ENCODE measurements at places on chromosomes 12 and 14.
A peak's percentile ranks its signal among the peaks of the same experiment; 100 is the strongest.

DNA sequence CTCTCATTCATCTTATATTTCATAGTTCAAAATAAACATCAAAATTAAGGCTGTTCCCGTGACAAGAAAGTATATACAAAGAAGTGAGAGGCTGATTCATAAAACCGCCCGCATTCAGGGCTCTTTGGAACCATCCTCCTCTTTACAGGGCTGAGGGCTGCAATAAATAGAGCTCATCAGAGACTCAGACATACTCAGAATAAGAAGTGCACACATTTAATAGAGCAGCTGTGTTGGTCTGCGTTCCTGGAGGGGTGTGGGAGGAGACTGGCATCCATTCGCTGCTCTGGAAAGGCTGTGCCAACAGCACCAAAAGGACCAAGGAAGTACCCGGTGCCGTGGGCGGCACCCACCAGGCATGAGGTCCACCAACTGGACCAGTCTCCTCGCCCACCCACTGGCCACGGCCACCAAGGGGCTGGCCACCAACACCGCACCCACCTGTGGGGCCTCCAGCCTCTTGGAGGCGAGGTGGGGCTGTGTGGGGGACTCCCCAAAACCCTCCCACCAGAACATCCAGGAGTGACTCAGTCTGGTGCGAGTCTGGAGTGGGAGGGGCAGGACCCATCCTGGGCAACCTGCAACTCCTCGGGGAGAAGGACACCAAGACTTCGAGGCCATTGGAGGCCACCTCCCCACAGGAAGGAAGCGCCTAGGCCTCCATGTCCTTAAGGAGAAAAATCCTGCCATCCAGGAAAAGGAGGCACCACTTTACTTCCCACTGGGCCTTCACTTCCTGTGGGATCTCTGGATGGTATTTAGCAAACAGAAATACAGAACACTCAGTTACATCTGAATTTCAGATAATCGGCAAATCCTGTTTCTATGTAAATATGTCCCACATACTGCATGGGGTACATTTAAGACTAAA lies 32.7 kb downstream of the VCPKMT start:
- peak; percentile 22 for DNase-seq

- no peak for DNase-seq
Measured at GRCh38 chr12:123645380-123645779, 11.8 kb downstream of the GTF2H3 start.

- no peak for DNase-seq
Measured at GRCh38 chr12:85325442-85325841, 45.4 kb downstream of the ALX1 start.

- DNase-seq: peak; percentile 20
Measured at GRCh38 chr14:100440207-100440631, 117.1 kb downstream of the SLC25A47 start.

GRCh38 chr12:4849115-4849541 lies 60.6 kb upstream of the KCNA1 start:
- DNase-seq: no peak

DNA sequence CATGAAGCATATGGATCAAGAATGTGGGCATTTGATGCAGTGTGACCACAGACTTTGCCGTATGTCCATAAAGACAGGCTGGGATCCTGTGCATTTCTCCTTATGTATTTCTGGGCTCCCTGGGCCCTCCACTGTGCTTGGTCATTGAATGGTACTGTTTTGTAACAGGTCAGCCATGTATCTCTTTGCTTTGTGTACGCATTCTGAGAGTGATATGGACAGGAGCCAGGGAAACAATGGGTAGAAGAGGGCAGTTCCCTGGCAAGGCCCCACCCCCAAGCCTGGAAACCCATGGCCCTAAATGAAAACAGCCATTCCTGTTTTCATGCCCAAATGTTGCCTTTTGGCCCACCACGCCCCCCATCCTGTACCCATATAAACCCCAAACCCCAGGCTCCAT lies 15.2 kb upstream of the FBXO34 start:
- DNase-seq: no peak

DNA sequence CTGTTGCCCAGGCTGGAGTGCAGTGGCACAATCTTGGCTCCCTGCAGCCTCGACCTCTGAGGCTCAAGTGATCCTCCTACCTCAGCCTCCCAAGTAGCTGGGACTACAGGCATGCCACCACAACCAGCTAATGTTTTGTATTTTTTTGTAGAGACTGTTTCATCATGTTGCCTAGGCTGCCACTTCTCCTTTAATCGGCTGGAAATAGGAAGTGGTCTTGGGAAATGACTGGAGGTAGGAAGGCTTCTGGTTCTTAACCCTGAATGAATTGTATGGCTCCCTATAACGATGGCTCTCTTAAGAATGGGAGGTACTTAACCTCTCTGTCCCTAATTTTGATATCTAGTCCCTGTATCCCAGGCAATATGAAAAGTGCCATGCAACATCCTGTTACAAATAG lies 113.9 kb upstream of the USP15 start:
- DNase-seq: no peak

DNA sequence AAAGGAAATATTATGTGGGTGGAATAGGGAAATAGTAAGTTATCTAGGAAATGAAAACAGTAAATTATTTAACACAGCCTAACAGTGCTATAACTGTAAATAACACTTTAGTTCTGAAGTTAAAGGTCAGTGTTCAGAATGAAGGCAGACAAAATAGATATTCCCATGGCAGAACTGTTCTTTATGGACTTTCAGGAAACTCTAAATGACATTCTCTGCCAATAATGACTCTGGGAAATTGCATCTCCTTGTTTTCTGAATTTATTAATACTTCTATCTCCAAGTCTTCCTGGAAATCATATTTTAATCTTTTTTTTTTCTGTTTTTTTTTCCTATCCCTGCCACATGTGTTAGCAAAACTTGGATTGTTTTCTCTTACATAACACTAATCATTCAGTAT lies 101.4 kb downstream of the PDE3A start:
- no peak for DNase-seq

GRCh38 chr14:40447017-40447416 lies 1014.8 kb upstream of the FBXO33 start:
- DNase-seq: no peak

DNA sequence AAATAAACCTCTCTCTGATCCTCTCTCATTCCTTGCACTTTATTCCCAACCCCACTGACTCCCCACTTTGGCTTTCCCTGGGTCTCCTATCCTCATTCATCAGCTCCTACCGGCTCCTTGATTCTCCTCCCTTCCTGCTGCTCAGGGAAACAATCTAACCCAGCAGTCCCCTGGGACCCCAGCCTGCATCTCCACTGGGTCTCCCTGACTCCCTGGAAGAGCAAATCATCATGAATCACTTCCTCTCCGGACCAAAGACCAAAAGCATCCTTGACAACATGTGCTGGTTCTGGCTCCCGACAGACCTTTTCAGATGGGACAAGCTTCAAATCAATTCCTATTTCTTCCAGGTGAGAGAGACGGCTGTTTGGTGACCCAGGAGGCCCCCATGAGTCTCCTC lies 76.6 kb downstream of the HSPB8 start:
- DNase-seq: no peak

DNA sequence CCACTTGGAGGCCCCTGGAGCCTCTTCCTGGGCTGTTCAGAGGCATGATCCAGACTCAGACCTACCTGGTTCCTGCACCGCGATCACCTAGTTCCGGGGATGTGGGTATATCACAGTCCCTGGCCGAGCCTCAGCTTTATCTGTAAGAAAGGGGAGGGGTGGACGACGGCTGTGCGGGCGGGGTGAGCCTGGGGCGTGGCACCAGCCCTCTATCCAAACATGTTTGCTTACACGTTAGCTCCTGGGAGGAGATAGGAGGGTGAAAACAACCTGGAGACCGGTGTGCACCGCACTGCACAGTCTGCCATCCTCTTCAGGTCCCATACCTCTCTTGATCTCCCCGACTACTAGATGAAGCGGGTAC lies 1.2 kb downstream of the ANKRD9 start:
- DNase-seq: no peak

DNA sequence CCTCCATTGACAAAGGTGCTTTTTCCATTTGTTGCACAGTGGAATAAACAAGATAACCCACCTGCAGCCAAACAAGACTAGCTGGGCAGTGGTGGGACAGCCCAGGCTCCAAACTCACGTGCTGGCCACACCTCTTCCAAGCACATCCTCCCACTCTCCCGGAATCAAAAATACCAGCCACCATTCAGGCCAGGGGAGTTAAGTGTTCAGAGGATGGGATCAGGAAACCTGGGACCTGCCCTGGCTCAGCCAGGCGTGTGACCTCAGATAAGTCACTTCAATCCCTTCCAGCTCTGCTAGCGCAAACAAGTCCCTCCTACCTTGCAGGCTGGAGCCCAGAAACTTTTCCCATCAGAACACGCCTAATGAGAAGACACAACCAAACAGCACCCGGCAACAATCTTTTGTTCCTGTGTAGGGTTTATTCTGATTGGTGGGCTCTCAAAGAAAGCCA lies 43.3 kb downstream of the ACTN1 start:
- no peak for DNase-seq

DNA sequence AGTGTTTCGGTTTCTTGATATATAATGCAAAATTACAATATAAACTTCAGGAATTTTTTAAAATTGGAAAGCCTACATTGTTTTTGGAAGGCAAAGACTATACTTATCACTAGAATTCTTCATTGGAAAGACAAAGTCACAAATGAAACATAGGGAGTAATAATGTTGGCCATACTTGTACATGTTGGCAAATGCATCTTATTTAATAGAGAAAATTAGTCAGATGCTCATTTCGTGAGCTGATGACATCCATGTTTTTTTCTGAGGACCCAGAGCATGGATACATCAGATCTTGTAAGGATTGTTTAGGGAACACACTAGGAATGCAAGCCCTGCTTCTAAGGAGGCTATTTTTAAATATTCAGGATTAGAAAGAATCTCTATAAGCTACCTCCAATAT lies 4.6 kb upstream of the SLC15A5 start:
- no peak for DNase-seq

GRCh38 chr12:2813214-2814185 lies 1.0 kb downstream of the ITFG2 start:
- DNase-seq: peak; percentile 23

DNA sequence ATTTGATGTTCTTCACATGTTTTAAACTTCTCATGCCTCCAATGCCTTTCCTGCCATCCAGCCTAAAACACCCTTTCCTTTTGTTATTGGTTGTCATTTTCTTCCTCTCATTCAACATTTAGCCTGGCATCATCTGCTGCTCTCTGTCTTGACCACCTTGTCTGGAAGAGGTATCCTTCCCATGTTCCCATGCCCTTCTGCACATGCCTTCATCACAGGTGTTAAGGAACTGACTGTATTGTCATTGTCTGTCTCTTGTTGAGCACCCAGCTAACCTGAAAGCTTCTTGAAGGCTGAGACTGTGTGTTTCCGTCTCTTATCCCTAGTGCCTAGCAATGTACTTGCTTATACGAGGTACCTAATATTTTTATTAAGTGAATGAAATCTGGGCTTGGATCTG lies 4.5 kb upstream of the LRP1 start:
- no peak for DNase-seq

- no peak for DNase-seq
Measured at GRCh38 chr12:63944034-63944579, 99.6 kb downstream of the SRGAP1 start.

DNA sequence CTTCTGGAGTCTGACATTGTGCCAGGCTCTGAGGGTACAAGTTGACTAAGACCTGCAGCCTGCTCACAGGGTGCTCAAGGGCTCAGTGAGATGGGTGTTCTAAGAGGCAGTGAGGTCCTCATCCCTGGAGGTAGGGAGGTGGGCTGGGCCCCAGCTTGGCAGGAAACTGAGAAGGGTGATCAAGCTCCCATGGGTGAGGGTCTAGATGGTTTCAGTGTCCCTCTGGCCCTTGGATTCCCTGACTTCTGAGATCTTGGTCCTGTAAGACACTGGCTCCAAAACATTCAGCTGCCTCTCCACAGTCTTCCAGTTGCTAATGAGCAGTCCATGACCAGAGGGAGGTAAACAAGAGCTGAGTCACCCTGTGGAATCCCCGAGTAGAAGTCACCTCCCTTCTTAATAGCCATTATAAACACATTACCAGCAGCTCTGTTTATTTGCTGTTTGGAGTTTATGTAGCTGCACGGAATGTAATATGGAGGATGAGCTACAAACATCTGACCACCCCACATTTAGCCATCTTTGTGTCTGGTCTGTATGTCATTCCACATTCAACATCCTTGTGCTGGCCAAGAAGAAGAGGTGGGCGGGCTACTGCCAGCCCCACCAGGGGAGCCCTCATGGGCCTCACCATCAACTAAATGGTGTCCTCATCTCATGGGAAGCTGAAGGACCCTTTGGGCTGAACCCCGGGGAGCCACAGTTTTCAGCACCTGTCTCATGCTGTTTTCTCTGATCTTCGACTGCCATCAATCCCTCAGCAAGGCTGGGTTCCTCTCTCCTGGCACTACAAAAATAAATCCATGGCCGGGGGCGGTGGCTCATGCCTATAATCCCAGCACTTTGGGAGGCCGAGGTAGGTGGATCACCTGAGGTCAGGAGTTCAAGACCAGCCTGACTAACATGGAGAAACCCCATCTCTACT lies 37.2 kb upstream of the BDKRB2 start:
- DNase-seq: no peak

DNA sequence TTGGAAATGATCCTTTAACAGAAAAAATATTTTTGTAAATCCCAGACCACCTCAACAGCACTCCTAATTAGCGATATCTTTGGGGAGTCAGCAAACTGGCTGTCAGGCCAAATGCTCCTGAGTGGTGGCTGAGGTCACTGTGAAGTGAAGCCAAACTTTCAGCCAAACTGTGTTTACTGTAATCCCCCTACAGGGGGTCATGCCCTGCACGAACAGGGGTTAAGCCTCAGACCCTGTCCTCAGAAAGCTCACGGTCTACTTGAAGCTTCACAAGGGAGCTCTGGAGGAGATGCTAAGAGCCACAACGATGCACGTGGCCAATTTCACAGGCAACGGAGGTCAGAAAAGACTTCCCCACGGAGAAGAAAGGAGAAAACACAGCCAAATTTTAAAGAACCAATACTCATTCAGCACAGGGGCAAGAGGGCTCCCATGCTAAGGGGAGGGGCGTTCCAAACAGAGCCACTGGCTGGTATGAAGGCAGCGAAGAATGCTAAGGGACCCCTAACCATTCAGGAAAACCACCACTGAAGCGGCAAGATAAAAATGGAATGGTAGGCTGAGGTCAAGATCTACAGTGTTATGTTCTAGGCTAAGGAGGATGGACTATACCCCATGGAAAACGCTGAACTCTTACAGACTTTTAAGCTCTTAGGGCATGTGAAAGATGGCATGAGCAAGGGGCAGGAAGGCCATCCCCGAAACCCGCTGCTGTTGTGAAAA lies 105.4 kb downstream of the ITPR2 start:
- DNase-seq: no peak

DNA sequence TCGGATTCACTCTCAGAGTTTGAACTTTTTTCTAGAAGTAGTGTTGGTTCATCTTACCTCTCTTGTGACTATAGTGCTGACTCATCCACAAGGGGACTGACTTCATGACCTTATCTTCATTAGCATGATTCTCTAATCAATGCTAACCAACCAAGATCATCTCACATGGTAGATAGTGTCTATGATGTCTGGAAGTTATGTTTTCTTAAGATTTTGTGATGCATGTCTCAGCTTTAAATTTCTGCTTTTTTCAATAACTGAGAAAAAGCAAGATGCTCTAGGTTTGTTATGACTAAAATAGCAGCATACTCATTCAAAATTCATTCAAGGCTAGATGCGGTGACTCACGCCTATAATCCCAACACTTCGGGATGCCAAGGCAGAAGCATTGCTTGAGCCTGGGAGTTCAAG lies 12.3 kb upstream of the SLC35E3 start:
- no peak for DNase-seq

Data from T-helper 1 cell (primary cell).